ENCODE measurements at places on chromosomes 1 and 21. TPM values are rescaled to one million over a fixed set of nuclear protein-coding genes. Genes with fewer than 3 reads are reported as not detected.

ACTL8 gene
- total RNA-seq: 0.35 TPM

TXNIP gene
- total RNA-seq: 1,682 TPM

GREM2 gene
- total RNA-seq: 6.0 TPM

DNA sequence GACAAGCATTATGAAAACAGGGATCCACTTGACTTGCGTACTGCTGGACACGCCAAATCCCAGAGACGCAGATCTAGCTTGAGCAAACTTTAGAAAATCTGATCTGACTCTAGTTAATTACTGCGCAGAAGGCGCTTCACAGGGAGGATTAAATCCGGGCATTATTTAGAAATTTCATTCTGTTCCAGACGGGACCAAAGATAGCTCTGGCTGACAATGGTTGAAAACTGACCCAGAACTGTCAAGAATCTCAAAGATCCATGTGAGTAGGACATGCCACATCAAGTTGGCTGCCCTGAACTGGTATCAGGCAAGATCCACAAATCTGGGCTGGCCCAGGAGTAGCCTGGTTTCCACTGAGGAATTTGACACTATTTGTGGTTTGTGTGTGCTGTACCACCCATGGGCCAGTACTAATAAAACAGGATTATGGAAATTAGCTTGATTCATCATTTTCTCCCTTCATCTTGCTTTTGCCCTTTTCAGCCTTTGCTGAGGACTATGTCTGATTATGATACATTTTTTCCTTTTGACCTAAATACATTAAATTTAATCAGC is 171.0 kb downstream of the VAV3 start:
- no peak for DNase-seq

DNA sequence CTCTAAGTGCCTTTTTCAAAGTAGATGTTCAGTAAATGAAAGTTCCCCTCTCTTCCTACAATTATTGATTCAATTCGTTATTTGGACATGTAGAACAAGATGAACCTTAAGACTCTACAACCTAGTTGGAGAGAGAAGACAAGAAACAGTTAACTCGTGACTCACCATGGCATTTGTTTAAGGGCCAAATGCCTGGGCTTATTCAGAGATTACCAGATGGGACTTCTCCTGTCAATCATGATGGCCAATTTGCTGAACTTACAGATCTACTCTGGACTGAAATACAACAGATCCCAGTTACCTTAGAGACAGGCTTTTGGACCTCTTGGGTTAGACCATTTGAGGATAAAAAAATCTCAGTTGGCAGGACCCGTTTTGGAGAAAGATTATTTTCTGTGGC is 93.5 kb downstream of the C1orf94 start:
- no peak for DNase-seq

- DNase-seq: no peak
Observed at GRCh38 chr21:37945036-37945435, 28.8 kb upstream of the KCNJ6 start.

All from mucosa of descending colon (tissue), 3 donors.